NCI-H2029 treated with DMSO at 0.1 percent for 48 hours (cell line): ENCODE measurements at places on chromosomes 11 and 22.

- DNase-seq: no peak
Measured at GRCh38 chr22:25774575-25775026, 32.6 kb downstream of the MYO18B start.

DNA sequence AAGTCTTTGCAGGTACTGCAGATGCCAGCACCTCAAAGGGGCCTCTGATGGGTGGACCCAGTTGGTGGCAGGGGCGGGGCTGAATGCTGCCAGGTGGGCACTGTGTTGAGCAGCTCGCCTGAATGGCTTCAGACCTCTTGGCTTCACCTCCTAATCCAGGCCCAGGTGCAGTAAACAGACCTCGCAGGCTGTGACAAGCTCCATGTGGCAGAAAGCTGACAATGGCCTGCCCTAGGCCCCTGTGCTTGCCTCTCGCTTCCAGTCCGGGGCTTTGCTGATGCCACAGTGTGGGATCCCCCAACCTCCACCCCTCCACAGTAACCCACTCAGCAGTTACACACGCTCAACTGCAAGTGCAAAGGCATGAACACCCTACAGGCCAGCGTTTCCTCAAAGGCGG is 9.4 kb downstream of the IGLL1 start:
- DNase-seq: no peak

DNA sequence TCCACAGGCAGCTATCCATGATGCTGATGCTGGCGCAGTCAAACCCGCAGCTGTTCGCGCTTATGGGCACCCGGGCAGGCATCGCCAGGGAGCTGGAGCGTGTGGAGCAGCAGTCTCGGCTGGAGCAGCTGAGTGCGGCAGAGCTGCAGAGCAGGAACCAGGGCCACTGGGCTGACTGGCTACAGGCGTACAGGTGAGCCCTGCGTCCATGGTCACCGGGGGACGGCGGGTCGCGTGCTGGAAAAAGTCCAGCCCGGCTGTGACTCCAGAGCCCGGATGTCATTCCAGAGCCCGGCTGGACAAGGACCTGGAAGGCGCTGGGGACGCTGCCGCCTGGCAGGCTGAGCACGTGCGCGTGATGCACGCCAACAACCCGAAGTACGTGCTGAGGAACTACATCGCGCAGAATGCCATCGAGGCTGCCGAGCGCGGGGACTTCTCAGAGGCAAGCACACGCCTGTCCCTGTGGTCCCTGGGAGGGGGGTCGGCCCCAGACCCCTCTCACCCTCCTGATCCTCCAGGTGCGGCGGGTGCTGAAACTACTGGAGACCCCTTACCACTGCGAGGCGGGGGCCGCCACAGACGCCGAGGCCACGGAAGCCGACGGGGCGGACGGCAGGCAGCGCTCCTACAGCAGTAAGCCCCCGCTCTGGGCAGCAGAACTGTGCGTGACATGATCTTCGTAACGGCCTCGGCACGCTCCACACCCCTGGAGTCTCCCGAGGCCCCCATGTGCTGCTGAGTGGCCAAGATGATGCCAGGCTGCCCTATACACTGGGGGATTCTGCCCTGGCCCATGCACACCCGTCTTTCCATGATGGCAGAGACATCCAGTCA is 16.1 kb downstream of the SELENOO start:
- DNase-seq: no peak

GRCh38 chr11:61163714-61164605 is 2.7 kb upstream of the VPS37C start:
- DNase-seq: no peak

DNA sequence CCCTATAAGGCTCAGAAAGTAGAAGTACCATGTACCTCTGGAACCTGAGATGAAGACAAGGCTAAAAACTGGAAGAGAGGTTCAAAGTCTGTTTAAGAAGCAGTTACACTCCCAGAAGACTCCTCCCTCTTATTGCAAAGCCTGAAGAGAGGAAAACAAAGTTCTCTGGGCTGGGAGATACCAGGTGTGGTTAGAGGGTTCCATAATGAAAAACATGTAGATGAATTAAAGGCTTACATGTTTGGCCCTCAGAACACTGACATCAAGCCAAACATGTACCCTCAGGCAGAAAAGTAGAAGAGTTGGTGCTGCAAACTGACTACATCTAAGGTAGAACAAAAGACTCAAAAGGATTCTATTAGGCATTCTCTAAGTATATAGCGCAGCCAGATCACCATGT is 205.3 kb downstream of the TTC28 start:
- no peak for DNase-seq

DNA sequence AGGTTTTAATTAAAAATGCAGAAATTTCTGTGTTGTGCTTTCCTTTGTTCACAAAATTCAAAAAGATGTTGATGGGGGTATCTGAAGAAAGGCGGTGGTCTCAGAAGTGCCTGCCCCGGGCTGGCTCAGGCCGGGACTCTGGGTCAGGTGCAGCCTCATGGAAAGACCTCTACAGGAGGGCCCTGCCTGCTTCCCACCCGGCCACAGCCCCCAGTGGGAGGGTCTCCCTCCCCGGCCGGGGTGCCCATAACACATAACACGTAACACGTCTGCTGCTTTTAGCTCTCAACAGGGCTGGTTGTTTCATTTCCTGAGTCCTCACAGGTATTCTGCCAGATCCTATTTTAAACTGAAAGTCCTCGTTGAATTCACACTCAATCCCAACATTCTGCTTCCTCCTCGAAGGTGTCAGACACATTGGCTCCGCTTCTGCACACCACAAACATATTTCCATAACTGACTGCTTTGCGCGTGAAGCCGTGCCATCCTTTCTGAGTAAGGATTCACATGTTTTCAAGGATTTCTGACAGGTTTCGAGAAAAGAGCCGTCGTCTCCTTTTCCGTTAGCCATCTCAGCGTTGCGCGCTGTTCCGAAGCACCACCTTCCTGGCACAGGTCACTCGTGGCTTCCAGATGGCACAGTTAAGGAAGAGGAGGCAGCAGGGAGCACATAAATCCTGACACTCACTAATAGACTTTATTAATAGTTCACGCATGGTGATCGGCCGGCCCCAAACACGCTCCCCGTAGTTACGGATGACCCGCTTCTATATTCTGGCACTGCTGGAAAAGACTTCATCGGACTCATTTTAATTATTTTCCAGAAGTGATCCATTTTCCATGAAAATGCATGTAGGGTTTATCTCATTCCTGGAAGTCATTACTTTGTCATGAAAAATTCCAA is 569.3 kb downstream of the BRD1 start:
- no peak for DNase-seq

DNA sequence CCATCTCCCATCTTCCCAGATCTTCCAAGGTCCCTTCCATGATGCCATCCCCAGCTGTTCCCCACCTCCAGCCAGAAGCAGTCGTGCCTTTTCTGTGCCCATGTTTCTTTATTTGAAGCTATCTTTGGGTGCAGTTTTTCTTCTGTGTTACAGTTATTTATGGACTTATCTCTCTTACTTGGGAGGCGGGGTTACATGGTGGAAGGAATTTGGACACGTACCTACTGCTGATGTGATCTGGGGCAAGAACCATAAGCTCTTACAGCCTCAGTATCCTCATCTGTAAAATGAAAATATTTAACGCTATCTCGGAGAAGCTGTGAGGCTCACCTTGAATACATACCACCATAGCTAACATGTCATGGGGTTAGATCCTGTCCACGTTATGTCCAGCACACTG is 98.9 kb downstream of the ZBTB16 start:
- DNase-seq: no peak

- no peak for DNase-seq
Measured at GRCh38 chr11:103359216-103359615, 250.0 kb downstream of the DYNC2H1 start.

- DNase-seq: no peak
Measured at GRCh38 chr11:45161252-45162063, 15.0 kb downstream of the PRDM11 start.

DNA sequence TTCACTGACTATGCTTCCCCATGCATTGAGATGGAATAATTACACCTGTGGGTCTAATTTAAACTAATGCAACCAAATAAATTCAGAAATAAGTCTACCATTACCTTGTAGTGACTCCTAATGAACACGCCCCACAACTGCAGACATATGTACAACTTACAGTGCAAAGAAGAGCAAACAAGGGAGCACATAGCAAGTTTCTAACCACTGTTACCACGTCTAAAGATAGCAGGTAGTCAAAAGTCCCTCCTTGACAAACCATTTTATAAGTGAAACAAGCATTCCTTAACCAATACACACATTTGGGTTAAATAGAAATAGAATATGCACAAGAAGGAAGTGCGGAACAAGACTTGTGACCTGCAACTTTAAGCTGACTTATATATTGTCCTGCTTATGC is 20.6 kb downstream of the PHF21A start:
- no peak for DNase-seq

DNA sequence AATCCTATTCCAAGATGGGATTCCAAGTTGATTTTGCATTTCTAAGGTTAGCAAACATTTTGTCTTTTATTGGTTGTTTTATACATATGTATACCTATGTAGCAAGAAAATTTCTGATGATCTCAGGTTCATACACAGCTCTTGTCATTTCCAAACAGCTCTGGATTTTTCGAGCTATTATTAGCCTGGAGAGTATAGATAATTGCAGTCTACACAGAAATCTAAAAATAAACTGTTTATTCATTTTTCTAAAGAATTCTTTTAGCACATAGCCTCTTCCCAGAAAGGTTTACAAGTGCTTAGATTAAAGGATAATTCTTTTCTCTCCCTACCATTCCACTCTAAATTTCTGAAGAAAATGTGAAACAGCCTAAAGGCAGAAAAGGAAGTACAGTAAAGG is 705.0 kb downstream of the NTM start:
- DNase-seq: no peak
